Substantia nigra (tissue), 51 donors: ENCODE measurements at places on chromosomes 11 and 22.

GRCh38 chr22:32644252-32645100, 157.0 kb upstream of the TIMP3 start:
- no peak for DNase-seq

- no peak for DNase-seq
Observed at GRCh38 chr11:134485316-134485715, 73.3 kb upstream of the B3GAT1 start.

GRCh38 chr11:73810637-73811036, 23.0 kb downstream of the MRPL48 start:
- DNase-seq: no peak

- DNase-seq: no peak
Observed at GRCh38 chr11:18452927-18453326, 2.7 kb upstream of the LDHAL6A start.

DNA sequence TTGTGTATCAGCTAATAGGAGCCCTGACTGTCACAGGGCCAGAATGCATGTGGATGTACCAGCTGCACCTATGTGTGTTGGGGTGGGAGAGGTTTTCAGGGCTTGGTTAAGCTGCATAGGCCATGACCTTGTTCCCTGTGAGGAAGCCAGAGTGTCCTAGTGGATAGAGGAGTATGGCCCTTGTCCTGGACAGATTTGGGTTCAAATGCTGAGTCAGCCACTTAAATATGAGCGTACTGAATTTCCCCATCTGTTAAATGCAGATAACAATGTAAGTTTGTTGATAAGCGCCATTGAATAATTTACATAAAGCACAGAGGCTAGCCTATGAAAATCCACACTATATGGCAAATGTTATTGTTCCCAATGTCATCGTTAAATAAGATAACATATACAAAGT, 74.4 kb downstream of the PANX1 start:
- no peak for DNase-seq

- no peak for DNase-seq
Observed at GRCh38 chr11:81070948-81071347, 1630.1 kb upstream of the TENM4 start.

- no peak for DNase-seq
Observed at GRCh38 chr22:29621761-29622526, 18.5 kb downstream of the NF2 start.

GRCh38 chr11:61359516-61359915, 2.2 kb downstream of the CYB561A3 start:
- no peak for DNase-seq

GRCh38 chr11:1100417-1101245, 26.0 kb downstream of the MUC2 start:
- no peak for DNase-seq
